ENCODE measurements at places on chromosomes 4 and X. TPM values are rescaled to one million over a fixed set of nuclear protein-coding genes. Genes with fewer than 3 reads are reported as not detected.

Gene CDS1
- 4.6 TPM for polyA plus RNA-seq

Gene IL13RA2
- 0.09 TPM for polyA plus RNA-seq

Gene SPANXN3
- not detected for polyA plus RNA-seq

Gene LNX1
- 9.5 TPM for polyA plus RNA-seq

Gene ZNF157
- polyA plus RNA-seq, result 0.08 TPM
